Glutamatergic neuron (in vitro differentiated cells): ENCODE measurements at places on chromosomes 7 and 10.

GRCh38 chr10:3192856-3193635, 20.5 kb upstream of the PITRM1 start:
- DNase-seq: peak; percentile 48

DNA sequence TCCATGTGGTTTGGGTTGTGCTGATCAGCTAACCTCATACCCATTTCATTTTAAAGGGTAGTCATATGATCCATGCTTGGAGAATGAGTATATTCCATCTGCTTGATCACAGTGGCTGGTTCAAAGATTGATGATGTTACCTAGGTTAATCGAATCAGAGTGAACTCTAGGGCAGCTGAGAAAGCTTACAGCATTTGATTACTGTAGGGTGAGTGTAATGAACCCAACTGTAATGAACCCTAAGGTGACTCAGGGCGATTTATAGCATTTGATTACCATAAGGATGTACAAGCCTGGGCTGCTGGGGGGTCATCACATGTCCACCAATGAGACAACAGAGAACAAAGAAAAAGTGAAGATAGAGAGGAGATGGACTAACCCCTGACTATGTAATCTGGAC, 523.1 kb downstream of the ADRA2A start:
- no peak for DNase-seq

DNA sequence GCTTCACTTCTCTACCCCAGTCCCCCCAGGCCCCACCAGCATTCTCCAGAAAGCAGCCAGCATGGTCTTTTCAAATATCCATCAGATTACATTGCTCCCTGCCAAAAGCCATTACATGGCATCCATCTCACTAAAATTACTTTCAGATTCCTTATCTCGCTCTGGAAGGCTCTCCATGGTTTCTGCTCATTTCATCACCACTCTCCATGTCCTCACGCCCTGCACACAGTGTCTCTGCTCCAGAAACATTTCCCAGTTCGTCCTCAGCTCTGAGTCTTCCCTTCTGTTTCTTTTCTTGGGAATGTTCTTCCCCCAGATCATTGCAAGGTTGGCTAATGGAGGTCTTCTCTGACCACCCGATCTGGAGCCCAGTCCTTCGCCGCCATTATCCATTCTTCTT, 499.1 kb downstream of the KCNMA1 start:
- DNase-seq: no peak

DNA sequence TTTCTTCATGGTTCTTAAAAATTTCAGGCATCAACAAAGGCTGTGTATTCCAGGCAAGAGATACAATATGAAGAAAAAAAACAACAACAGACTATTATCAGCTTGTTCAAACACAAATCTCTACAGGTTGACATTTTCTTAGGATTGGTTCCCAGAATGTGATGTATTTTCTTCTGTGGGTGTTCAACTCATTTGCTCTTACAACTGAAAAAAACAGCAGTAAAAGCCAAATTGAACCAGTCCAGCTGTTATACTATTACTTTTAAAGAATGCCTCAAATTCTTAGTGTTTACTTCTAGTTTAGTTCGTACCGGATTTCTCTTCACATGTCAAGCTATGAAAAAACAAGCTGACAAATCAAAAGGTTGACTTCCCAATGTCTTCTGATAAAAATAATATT, 60.7 kb downstream of the CNTNAP2 start:
- DNase-seq: no peak

- no peak for DNase-seq
These were observed 208.6 kb upstream of the STEAP4 start for GRCh38 chr7:88515301-88515700.

- DNase-seq: peak; percentile 42
These were observed 727.3 kb downstream of the AUTS2 start for GRCh38 chr7:70325509-70326101.

DNA sequence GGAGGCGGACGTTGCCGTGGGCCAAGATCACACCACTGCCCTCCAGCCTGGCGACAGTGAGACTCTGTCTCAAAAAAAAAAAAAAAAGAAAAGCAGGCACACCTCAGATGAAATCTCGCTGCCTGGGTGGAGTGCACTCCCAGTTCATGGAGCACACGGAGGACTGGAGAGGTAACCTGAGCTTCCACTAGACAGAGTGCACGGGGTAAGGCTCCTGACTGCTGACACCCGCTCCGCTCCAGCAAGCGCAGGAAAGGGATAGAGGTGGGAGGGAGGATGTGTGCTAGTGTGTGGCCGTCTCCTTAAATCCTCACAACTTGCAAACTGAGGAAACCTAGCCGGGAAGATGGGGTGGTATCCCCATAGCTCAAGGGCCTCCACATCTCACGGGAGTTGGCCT, 50.8 kb downstream of the FAM53B start:
- no peak for DNase-seq
